ENCODE measurements at places on chromosomes 11 and 22.

DNA sequence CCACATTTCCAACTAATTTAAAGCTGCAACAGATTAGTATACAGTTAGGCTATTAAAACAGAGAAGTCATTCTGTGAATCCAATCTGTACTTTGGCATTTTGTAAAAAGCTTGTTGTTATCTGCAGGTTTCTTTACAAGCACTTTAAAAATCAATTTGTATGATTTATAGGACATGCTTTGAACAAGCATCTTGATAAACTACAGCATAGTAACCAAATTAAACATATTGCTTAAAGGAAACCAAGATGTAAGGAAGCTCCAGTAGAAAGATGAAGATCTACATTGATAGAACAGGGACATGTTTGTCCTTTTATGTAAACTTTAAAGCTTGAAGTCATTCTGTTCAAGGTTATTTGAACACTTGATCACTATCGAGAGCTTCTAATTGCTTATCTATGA, 498.3 kb upstream of the CCDC90B start:
- no peak for DNase-seq

DNA sequence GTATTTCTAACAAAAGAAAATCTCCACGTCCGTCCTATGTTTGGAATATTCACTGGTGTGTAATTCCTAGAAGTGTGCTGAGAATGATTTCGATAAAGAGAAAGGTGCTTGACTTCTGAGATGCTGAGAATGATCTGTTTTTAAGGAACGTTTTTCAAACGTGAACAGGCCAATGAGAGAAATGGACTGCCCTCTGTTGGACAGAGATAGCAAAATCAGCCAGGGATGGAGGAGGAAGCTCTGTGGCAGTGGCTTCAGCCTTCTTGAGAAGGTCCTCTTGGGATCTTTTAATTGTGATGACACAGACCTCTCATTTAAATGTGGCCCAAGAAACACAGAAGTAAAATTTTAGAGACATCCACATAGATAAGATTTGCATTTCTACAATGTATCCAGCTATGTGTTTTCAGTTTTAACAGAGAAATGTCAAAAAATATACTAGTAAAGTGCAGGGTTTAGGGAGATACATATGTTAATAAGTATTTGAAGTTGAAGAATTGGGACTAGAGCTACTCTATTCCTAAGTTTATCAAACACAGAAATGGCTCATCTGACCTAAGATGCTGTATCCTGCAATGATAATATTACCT, 84.0 kb upstream of the RCN1 start:
- DNase-seq = peak; percentile 18

DNA sequence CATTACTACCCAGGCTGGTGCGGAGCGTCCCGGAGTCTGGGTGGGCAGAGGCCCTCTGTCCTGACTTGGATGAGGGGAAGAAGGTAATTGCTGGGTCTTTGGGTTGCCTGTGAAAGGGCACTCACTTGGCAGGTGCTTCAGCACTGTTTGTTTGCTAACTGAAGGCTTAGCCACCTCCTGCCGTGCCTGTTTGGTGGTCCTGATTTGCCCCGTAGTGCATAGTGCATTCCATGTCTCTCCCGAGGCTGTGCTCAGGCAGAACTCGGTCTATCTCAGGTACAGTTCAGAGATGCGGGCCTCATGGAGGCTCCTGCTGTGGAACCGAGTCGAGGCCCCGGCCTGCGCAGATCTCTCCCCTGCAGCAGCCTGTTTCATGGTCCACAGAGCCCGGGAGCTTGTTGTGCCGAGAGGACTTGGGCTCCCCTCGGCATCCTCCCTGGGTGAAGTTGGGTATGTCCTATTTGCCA, 146.2 kb downstream of the TBC1D22A start:
- DNase-seq = no peak

GRCh38 chr11:117878314-117878938, 2.0 kb upstream of the FXYD6 start:
- DNase-seq = no peak

DNA sequence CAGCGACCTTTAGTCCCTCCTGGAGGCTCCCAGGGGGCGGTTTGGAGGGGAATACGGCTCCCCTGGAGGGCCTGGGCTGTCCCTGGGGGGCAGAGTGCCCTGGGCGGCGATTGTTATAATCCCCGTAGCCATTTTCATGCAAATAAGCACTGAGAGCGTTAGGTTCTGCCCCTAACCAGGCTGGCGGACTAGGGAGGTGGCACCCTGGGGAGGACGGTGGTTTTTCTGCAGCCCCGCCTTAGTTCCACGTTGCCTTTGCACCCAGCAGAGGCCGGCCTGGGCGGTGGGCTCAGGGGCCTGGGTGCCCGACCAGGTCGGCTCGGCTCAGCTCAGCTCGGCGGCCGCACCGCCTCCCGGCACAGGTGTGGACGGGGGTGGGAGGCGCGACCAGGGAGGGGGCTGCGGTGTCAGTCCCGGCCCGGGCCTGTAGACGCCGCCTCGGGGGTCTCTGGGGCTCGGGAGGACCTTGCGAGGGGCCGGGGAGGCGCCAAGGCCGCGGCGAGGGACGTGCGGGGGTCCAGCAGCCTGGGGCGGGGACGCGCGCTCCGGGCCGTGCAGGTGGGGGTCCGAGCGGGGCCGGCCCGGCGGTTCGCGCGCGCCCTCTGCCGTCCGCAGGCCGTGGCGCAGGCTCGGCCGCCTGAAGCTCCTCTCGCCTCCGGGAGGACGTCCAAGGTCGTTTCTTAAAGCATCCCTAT, 2.3 kb upstream of the DUSP8 start:
- peak; percentile 66 for DNase-seq

DNA sequence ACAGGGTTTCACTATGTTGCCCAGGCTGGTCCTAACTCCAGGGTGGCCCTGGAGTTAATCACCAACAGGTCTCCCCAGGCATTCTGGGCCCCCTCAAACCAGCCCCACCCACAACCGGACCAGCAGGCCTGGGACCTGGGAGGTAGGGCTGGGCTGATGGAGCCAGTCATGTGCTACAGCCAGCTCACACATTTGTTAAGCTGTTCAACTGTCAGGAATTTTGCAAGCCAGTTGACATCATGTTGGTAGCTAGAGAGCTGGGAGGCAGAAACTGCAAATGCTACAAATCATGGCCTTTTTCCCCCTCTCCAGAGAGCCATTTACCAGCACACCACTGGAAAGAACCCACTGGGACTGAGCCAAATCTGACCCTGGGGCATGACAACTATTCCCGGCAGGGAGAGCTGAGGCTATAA, 6.8 kb downstream of the ARHGAP1 start:
- DNase-seq = no peak

- no peak for DNase-seq
Measured at GRCh38 chr11:6608011-6608410, 4.0 kb downstream of the TAF10 start.

GRCh38 chr11:118662401-118663271, 16.8 kb downstream of the TREH start:
- DNase-seq = no peak

GRCh38 chr11:126366064-126366822, 10.8 kb downstream of the ST3GAL4 start:
- DNase-seq = no peak

DNA sequence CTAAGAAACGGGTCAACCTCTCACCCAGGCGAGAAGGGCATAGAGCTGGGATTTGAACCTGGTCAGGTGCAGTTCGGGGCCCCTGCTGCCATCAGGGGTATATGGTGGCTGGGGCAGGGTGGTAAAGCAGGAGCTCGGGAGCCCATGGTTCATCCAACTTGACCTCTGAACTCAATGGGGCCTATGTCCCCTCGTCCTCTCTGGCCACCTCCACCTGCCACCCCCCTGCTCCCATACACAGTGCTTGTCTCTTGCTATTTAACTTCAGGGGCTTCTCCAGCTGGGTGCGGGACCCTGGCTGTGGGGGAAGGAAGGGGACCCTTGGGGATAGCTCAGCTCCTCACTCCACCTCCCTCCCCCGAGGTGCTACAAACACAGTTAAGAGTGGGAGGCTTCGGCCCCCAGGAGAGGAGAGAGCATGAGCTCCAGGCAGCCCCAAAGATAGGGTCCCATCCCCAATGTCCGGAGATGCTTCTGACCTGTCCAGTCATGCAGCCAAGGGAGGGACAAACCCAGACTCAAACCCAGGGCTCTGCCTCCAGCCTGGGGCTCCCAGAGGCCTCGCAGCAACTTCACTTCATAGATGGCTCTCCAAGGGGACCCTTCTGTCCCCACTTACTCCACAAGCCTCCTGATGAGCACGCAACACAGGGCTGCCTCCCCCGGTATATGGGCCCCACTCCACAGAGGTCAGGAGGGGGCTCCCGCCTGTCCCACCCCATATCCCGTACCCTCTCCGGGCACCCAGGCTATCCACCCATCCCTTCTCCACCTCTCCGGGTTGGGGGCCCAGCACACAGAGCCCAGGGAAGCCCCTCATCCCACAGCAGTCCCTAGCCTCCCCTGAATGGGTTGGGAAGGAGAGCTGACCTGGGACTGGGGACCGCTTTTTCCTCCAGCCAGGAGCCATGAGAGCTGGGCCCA, 712 bp downstream of the IL2RB start:
- no peak for DNase-seq

GRCh38 chr11:103659206-103659618, 377.2 kb upstream of the DDI1 start:
- peak; percentile 12 for DNase-seq

GRCh38 chr22:22380098-22381030, 128.2 kb downstream of the ZNF280B start:
- peak; percentile 72 for DNase-seq

- DNase-seq = no peak
Measured at GRCh38 chr11:99148352-99148751, 127.6 kb downstream of the CNTN5 start.

- DNase-seq = no peak
Measured at GRCh38 chr22:11042116-11042515, 4485.9 kb upstream of the OR11H1 start.

DNA sequence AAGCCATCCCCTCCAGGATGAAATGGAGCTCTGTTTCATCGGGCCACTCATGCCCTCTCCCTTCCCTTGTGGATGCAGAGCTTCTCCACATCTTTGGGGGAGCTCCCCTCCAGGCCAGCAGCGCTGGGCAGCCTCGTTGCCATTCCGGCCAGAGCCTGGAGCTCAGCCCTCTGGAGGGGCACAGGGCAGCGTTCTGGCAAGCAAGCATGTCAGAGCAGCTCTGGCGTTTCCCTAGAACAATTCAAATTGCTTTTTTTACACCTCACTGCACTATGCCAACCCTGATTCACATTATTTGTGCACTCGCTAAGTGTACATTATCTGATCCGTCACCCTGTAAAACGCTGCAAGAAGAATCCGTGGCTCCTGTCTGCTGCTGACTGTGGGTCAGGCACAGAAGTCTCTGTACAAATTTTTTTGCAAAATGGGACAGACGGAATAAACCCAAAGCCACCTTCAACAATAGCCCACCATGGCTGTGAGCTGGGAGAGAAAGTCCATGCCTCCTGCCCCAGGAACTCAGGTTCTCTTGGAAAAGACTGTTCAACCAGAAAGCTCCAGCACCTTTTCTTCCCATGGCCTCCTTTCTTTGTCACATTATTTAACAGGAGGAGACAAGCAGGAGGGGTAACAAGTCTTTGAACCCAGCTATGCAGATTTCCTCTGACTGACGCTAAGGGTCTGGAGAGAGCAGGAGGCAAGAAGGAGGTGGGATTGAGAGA, 139.5 kb upstream of the CADM1 start:
- no peak for DNase-seq

DNA sequence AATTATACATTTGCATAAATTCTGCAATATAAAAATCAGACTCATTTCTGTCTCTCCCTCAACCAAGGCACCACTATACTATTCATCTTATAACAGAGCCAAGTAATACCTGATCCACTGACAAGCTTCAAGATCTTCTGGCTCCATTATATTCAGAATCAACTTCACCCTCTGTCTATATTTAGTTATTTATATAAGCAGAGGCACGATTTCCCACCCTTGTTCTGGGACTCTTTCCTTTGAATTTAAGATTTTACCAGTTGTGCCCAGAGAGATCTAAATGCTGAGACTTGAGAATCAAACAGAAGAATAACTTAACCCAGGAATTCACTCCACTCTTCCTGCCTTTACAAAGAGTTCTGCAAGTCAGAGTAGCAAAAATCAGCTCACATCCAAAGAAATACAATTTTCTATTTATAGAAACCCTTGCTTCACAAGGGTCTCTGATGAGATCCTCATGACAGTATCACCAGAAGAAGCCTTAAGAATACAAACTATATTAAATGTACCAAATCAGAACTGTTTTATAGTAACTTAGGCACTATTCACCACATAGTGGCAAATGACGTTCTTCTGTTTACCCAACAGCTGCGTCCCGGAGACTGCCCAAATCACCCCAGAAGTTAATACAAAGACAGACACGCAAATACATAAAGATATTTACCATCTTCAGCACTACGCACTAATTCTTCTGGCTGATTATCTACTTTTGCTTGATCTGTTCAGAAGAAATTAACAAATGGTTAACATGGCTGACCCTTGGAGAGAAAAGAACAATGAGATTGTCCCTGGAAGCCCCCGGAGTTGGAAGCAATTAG, 32.3 kb upstream of the CCDC89 start:
- DNase-seq = no peak

All from WTC11 (cell line).